Activated T-cell treated with anti-CD3 and anti-CD28 coated beads, Interleukin-2, amount 50 U/mL, for 72 hours (primary cell): ENCODE measurements at places on chromosomes 12 and 14. TPM values are rescaled to one million over a fixed set of nuclear protein-coding genes. Genes with fewer than 3 reads are reported as not detected.

DNA sequence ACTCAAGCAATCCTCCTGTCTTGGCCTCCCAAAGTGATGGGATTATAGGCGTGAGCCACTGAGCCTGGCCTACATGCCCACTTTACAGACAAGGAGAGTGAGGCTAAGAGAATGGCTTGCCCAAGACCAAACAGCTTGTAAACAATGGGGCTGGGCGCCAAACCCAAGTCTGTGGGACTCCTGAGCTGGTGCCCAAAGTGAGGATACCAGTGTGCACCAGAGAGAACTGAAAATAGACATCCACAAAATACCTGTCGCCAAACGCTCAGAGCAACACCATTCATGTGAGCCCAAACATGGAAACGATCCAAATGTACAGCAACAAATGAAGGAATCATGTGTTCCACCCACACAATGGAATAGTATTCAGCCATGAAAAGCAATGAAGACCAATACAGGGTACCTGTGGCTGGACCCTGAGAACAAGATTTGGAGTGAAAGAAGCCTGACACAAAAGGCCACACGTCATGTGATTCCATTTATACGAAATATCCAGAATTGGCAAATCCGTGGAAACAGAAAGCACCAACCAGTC, 38.2 kb downstream of the CCNK start:
- DNase-seq, result no peak

Gene ALDH6A1
- total RNA-seq, result 31.5 TPM

Gene LMNTD1
- total RNA-seq, result not detected

DNA sequence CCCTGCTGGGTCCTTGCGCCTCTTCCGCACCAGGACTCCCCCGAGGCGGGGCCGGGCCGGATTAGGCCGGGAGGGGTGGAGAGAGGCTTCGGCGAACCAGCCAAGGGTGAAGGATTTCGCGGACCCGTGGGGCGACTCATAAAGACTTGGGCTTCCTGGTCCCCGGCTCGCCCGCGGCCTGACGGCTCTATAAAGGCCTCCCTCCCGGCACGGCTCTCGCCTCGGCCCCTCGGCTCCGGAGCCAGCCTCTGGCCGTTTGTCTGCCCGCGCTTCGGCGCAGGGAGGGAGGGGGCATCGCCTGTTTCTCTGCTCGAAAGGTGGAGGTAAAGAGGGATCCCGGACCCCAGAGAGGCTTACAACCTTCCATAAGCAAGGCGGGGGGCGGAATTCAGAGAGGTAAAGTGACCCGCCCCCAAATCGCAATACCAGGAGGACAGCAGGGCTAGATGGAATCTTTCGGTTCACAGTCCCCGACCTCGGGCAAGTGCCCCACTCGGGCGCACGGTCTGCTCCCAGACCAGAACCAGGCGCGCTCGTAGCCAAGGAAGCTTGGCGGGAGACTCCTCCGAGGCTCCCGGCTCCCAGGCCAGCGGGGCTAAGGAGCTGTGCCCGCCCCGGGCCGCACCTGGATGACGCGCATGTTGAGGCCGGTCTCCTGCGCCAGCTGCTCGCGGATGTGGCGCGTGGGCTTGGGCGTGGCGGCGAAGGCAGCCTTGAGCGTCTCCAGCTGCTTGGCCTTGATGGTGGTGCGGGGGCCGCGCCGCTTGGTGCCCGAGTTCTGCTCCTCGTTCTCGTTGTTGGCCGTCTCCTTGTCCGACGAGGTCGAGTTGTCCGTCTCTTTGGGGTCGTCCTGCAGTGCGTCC, 3.9 kb downstream of the LHX5 start:
- DNase-seq, result no peak

Gene ARHGEF25
- total RNA-seq, result 5.3 TPM

Gene GPR137C
- 0.12 TPM for total RNA-seq

GRCh38 chr12:98446682-98447081, 68.7 kb upstream of the TMPO start:
- DNase-seq, result no peak

DNA sequence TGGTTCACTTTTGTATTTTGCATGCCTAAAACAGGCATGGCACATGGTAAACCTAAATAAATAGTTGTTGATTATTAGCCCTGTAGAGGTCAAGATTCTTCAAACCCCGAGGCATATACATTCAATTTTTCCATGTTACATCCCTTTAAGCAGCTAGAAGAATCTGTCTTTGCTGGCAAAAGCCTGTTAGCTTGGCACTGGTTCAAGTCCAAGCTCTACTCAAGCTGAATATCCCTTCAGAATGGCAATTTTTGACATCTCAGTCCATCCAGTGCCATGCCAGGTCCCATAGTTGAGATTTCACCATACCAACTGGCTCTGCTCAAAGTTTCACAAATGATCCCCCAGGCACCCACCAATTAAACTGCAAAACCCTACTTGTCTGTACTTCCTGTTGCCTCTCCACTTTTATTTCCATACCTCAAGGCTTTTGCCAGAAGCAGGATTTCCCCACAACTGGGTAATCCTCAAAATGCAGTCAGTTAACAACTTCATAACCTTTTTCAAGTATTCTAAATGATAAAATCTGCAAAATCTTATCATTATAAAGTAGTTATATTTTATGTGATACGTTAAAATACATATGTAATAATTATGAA, 9.0 kb upstream of the DCN start:
- DNase-seq, result no peak

Gene KERA
- total RNA-seq, result not detected
